ENCODE measurements at places on chromosomes 4 and X.

GRCh38 chrX:5771441-5771840, 457.2 kb downstream of the NLGN4X start:
- DNase-seq, result no peak

DNA sequence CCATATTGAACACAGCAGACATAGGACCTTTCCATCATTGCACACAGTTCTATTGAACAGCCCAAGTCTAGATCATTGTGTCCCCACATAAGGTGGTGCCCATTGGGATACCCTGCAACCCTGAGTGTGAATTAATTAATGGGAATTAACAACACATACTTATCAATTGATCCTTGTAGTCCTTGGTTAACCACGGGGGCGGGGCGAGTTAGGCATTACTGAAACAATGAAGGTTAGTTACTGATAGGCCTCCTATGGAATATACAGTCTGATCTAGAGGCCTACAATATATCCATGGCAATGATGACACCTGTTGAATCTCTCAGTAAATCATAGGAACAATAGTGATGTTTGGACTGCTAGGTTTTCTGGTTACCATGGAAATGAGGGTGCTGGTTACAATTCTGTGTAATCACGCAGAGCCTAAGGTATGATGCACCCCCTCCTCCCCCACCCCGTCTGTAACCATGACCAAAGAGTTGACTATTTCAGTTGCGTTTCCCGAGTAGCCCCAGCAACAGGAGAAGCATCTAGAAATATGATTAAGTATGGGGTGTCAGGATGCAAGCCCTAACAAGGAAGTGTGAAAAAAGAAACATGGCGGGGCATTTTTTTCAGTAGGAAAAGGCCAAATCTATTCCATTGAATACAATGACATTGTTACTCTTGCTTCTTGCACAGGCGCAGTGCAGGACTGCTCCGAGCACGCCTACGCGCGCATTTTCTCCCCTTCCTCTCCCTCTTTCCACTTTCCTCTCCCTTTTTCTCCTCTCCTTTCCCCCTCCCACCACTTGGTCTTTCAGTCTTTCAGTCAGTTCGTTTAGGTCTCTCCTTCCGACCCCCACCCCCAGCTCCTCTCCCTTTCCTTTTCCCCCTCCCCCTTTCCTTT, 677 bp upstream of the NONO start:
- DNase-seq, result peak; percentile 64

DNA sequence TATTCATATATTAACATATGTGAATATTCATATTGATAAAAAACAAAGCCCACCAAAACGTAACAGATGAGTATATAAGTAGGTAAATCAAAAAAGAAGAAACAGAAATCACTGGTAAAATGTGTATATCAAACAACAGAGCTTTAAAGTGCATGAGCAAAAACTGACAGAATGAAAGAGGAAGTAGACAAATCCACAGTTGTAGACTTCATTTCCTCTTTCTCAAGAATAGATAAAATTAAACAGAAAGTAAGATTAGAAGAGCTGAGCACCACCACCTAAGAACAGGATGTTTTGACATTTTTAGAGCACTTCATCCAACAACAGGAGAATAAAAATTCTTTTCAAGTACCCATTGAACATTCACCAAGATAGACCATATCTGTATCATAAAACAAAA, 64.6 kb downstream of the CNKSR2 start:
- DNase-seq, result no peak

DNA sequence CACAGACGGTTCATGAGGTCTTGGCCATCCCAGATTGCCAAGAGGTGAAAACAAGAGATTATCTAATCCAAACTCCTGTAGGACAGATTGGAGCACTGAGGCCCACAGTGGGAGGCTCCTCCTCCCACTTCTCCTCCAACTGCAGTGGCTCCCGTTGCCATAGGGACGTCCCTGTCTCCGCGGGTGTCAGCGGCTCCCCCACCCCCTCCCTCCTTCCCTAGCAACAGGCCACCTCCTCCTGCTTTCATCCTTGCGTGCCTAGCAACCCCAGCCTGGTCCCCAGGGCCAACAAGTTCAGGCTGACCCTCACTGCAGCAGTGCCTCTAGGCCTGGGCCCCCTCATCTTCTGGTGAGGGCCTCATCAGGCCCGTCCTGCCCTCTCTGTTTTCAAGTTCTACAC, 6.8 kb upstream of the IQSEC2 start:
- DNase-seq, result no peak

GRCh38 chrX:3169421-3169820, 128.2 kb downstream of the ARSF start:
- DNase-seq, result no peak

DNA sequence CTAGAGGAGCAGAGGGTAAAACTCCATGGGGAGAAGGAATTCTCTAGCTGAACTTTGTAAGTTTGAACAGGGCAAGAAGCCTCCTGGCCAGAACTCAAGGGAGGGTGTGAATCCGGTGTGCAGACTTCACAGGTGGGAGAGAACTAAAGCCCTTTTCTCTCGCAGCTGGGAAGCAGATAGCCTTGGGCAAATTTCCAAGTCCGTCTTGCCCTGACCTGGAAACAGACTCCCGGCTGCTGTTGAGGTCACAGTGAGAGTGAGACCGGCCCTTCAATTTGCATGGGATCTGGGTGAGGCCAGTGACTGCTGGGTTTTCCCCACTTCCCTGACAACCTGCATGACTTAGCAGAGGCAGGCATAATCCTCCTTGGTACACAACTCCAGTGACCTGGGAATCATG, 94.5 kb upstream of the ZNF827 start:
- DNase-seq, result no peak

DNA sequence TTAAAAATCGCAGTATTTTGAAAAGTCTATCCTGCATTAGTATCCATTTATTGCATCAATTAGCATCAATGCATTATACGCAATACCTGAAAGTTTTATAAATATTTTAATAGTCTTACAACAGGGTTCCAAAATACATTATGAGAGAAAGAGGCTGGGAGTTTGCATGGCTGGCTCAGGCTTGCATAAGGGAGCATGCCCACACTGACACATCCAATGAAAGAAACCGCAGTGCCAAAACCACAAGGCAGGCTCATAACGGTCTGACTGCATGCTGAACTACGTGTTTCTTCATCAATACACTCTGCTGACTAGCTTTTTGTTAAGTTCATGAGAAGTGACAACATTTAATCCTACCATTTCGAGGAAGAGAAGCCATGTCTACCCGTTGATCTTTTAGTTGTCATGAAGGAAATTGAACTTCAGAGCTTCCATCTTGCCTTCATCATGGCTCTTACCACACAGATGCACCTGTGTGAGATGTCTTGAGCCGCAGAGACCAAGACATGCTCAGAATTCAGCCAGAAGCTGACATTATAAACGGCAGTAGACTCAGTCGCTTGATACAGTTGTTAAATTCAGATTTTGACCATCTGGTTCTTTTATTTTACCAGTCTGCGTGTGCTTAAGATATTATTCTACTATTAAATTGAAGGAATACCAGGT, 168.8 kb upstream of the FRG1 start:
- no peak for DNase-seq
